ENCODE measurements at places on chromosomes 6 and 20.

GRCh38 chr6:84448331-84448730 lies 220.9 kb upstream of the CEP162 start:
- no peak for DNase-seq

DNA sequence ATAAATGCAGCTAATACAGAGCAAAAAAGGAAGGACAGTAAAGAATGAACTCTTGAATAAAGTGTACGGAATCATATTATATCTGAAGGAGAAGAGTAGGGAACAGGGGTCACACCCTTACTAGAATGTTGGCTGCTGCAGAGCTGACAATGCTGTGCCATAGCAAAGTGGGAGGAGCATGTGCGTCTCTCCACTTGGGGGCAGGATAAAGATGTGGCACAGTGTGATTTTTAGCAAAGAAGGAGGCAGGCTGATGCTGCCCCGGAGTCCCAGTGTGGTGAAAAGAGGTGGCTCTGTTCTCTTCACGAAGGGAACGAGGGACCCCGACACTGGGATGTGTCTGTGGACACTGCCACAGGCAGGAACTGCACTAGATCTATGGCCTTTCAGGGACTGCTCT lies 67.5 kb downstream of the INSM1 start:
- no peak for DNase-seq

DNA sequence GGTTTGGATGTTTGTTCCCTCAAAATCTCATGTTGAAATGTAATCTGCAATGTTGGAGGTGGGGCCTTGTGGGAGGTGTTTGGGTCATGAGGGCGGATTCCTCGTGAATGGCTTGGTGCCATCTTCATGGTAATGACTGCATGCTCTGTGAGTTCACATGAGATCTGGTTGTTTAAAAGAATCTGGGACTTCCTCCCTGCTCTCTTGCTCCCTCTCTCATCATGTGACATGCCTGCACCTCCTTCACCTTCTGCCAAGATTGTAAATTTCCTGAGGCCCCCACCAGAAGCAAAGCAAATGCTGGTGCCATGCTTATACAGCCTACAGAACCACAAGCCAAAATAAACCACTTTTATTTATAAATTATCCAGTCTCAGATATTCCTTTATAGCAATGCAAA lies 250.3 kb upstream of the PLN start:
- no peak for DNase-seq

DNA sequence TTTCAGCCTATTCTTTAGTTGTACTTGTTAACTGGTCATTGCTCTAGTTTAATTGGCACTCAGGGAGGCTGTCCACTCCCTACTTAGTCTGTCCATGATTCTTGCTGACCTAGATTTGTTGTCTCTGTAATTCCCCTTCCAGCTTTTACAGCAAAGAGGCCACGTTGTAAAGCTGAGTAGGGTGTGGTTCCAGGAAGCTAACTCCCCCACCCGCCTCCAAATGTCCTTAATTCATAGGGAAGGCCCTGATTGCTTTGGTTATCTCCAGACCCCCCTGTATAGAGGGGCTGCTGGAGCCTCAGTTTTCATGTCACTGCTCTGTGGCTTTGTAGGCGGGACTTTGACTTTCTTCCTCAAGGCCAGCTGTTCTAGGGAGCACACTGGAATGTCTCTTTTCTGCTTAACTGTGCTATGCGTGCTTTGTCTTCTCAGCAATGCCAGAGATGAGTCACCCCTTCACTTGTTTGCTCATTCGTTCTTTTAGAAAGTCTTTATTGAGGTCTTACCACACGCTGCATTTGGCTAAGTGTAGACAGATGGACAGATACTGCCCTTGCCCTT lies 175.1 kb upstream of the JAG1 start:
- peak; percentile 90 for DNase-seq

GRCh38 chr20:2195614-2196013 lies 94.0 kb downstream of the STK35 start:
- no peak for DNase-seq

GRCh38 chr6:37171970-37172812 lies 2.2 kb downstream of the PIM1 start:
- DNase-seq: peak; percentile 90

DNA sequence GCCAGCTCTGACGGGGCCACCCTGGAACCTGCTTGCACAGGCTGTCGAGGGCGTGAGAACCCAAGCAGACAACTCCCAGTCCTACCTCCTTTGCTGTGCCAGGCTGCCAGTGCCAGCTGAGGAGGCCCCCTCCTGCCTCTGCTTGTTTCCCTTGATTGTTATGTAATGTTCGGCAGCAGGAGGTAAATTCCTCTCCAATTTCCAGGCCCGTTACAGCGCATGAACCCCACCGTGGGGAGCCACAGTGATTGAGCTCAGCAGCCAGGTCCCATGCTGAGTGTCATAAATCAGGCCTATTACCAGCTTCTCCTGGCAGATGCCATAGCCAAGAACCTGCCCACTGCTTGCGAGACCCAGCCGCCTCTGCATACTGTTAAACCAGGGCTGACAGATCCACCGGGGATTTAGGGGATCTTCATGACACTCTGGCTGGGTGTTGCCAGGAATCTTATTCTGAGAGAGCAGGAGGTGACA lies 320.5 kb downstream of the DHX35 start:
- no peak for DNase-seq

- DNase-seq: peak; percentile 55
These were observed 14.6 kb upstream of the TAAR1 start for GRCh38 chr6:132673376-132674094.

GRCh38 chr6:74549746-74550145 lies 656.1 kb downstream of the COL12A1 start:
- no peak for DNase-seq

DNA sequence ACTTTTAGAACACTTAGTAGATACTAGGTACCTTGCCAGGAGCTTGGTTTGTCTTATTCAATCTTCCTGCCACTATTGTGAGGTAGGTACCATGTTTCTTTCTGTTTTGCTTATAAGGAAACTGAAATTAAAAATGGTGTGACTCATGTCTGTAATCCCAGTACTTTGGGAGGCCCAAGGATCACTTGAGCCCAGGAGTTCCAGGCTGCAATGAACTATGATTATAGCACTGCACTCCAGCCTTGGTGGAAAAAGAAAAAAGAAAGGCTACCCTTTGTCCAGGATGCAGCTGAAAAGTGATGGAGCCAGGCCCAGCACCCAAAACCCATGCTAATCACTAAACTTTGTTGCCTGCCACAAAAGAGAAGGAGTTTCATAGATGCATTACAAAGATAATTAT lies 34.1 kb upstream of the LAMA4 start:
- no peak for DNase-seq

DNA sequence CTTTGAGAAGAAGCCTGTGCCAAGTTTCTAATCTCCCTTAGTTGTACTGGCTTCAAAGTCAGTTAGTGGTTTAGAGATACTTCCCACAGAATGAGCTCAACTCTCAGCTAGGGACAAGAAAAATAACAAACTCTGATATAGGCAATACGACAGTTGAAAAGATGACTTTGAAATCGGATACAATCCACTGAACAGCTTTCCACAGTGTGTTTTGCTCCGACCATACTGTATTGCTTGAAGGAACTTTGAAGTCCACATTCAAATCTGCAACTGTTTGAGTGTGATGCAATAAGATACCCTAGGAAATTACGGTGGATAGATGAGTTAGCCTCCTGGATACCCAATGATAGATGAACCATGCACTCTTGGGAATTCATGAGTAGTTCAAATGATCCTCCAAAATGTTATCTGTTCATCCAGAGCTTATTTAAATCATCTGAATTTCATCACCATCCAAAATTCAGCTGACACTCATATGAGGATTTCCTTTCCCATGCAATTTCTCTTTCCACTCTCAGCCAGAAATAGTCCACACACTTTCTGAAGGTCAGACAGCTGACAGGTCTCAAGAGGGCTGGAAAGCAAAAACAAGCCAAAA lies 443.8 kb downstream of the HAO1 start:
- no peak for DNase-seq

- no peak for DNase-seq
These were observed 19.2 kb upstream of the CDKN1A start for GRCh38 chr6:36659271-36659670.

GRCh38 chr20:58308290-58308679 lies 1.2 kb upstream of the RAB22A start:
- no peak for DNase-seq

DNA sequence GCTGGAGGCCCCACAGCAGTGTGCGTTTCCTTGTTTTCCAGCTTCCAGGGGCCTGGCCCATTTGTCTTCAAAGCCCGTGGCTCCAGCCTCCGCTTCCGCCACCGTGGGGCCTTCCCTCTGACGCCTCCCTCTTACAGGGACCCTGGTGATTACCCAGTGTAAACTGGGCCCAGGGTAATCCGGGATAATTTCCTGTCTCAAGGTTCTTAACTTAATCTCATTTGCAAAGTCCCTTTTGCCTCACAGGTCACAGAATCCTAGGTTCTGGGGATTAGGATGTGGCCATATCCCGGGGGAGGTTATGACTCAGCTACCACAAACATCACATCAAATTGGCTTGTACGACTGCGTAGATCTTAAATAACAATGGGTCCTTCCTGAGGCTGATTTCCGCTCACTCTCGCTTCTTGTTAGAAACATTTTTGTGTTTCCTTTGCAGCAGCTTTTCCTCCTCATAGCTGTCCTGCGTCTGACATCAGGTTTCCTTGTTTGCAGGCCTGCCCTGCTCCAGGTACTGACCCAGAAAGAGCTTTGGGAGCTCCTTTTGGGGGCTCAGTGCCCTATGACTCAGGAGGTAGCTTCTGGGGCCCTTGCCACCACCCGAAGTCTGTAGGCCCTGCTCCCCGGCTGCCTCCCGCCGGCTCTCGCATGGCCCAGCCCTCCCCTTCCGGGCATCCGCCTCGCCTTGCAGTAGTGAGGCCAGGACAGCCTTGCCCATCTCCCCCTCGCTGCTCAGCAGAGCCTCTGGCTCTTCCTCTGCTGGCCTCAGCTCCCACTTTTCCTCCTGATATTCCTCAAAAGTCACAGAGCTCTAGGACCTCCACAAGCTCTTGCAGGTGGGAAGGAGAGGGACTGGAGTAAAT lies 100.5 kb downstream of the ERMARD start:
- peak; percentile 20 for DNase-seq

DNA sequence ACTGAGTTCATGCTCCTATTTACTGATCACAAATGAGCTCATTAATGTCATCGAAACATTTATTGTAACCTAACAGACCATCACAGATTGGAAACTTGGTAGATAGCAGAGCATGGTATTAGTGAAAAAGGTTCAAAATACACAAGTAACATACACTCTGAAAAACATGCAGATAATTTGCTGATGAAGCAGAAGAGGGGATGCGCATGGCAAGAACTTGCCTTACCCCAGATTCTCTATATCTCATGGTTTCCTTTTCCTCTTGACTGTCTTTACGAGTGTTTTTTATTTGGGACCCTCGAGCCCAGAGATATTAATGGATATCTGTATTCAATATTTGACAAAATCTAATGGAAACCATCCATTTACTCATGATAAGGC lies 37.6 kb downstream of the QRSL1 start:
- no peak for DNase-seq

DNA sequence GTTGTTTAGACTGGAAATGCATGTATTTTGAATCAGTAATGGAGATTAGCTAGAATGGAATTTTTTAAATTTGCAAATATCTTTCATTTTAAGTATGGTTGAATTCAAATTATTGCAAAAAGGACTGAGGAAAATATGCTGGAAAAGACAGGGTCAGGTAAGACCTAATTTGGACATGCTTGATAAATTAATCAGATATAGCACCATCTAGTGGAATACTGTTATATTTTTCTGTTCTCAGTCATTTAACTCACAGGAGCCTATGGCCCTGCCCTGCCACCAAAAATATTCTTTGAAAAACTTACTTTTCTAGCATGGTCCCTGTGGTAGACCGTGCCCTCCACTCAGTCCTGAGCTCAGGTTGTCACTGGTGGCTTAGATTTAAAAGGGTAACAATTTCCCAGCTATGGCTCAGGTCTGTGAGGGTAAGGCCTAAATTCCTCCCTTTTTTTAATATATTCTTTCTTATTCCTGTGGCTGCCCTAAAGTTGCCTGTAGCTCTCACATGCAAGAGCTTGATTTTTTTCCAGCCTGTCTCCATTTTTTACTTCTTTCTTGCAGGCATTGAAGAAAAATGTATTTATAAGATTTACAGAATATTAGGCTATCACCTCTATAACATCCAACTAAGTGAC lies 25.3 kb upstream of the KIAA1586 start:
- peak; percentile 42 for DNase-seq

GRCh38 chr6:88174906-88175305 lies 8.8 kb upstream of the CNR1 start:
- DNase-seq: no peak

DNA sequence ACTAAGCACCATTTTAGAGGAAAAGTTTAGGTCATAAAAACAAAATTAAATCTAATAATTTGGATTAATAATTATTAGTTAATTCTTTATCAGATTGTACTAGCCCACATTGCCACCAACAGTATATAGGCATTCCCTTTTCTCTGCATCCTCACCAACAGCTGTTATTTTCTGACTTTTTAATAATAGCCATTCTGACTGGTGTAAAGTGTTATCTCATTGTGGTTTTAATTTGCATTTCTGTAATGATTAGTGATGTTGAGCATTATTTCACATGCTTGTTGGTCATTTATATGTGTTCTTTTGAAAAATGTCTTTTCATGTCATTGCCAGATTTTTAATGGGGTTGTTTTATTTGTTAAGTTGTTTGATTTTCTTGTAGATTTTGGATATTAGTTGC lies 319.1 kb upstream of the SYNCRIP start:
- DNase-seq: no peak

All from MV-4-11 (cell line).